ENCODE measurements at places on chromosomes 11 and 22.

DNA sequence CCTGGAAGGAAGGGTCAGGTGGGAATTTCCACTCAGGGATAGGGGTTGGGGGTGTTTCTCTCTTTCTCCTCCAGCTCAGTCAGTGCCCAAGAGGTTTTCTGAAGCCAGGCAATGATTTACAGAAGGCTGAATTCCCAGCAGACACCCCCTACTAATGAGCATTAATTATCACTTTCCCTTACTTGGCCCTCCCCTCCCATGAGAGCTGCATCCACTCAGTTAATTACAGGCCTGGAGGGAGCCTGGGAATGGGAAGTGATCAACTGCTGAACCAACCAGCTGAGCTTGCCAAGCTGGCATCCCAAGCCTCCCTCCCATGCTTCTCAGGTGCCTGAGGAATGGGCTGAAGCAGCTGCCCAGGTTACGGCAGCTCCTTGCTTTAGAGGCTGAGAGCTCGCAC, 992 bp downstream of the LGALS12 start:
- no peak for DNase-seq

GRCh38 chr11:124898263-124898680, 607 bp upstream of the ROBO4 start:
- peak; percentile 84 for DNase-seq

- no peak for DNase-seq
Observed at GRCh38 chr11:23453522-23453921, 593.2 kb upstream of the CCDC179 start.

- no peak for DNase-seq
Observed at GRCh38 chr11:131810541-131810940, 440.1 kb downstream of the NTM start.

GRCh38 chr11:69292221-69292648, 1.7 kb upstream of the MYEOV start:
- peak; percentile 21 for DNase-seq

All from SW 1271 (cell line).